ENCODE measurements at places on chromosomes 5 and 9.
A peak's percentile ranks its signal among the peaks of the same experiment; 100 is the strongest.

DNA sequence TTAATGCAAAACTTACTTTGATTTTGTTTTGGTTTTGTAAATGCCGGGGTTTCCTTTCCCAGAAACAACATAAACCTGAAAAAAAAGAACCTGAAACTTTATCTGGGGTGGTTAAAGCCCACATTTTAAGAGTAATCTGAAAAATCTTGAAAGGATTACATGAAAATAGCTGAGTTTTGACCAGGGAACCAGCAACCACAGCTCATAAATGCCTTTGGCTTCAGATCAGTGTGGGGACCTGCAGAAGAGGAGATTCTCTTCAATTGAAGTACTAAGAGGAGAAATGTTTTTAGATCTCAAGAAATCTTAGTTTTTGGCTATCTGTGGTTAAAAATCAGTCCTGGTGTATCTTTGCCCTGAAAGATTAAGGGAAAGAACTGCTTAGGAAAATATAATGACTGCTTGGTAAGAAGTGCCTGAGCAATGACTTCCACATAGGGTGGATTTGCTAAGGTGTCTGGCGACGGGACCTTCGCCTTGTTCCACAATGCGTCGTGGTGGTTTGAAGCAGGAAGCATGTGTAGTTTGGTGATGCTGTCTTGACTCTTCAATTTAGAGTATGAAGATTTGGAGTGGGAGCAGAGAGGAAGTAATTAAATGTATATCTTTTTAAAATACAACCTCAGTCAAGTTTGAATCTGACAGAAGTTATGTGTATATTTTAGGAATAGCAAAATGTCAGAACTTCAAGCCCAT lies 186.5 kb downstream of the MAN2A1 start:
- no peak for DNase-seq

GRCh38 chr5:55236800-55237199 lies 3.4 kb upstream of the CCNO start:
- DNase-seq = no peak

- DNase-seq = no peak
Measured at GRCh38 chr5:81246697-81247096, 13.6 kb downstream of the CKMT2 start.

- DNase-seq = no peak
Measured at GRCh38 chr9:90868555-90868954, 66.9 kb downstream of the SYK start.

DNA sequence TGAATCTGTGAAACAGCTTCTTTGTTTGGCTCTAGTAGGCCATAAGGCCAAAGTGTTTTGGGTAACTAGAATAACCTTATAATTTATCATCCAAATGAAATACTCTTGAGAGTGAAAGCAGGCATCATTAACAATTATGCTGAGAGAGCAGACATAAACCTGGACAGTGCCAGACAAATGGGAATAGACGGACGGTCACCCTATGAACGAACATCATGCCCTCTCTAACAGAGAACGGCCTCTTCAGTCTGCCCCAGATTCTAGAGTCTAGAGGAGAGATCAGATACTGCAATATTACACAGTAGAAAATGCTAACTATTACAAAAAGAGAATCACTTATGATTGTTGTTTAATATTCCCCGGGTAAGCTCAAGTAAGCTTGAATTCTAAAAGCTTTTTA lies 68.5 kb downstream of the APBA1 start:
- DNase-seq = no peak

DNA sequence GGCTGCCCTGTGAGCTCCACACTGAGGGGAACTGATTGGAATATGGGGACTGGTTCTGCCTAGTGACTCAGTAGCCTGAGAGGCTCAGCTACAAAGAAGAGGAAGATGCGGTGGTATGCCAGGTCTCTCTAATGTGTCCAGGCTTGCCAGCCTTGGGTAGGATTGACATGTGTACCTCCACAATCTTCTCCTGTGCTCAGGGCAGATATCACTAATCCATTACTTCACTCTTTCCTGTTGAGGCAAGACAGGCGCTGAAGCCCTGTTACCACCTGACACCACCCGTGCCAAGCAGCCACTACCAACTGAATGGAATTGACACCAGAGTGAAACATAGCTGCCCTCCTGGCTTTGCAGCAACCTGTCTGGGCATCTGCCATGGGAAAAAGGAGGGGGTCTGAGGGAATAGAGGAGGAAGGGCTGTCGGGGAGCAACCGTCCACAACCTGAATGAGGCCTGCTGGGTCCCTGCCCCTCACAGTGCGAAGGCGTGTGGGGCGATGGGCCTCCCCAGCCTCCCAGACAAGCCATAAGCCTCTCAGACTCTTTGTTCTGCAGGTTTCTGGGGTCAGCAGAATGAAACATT lies 114.7 kb upstream of the CXCL14 start:
- DNase-seq = no peak

DNA sequence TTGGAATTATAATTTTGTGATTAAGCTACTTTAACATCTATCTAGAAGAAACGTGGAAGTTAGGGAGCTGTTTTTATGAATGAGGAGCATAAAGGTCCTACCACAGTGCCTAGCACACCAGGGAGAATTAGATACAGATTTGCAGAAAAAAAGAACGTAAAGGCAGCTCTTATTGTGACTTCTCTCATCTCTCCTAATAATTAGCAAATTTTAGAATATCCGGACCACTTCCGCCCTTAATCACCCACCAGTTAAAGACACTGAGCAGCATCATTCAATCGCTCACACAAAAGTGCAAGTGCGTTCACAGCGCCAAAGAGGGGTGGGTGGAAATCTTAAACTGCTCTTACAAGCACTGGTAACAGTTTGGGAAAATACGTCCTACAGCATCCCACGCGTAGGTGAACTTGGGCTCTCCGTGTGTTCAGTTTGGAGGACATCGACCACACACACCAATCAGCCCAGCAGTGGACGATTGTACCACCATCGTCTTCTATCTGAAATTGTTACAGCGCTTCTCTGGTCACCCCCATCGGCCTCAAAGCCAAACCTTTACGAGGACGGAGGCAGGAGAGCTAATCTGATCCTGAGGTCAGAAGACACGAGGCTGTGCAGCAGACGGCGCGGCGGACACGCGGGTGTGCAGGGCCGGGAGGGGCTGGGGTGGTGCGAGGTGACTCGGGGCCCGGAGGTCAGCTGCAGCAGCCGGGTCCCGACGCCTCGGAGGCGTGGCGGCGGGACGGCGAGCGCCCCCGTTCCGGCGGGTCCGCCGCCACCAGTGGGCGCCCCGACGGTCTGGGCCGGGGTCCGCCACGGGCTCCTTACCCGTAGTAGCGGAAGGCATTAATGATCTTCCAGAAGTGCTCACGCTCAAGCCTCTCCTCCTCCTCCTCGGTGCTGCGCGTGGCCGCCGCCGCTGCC lies 646 bp downstream of the CARNMT1 start:
- DNase-seq = peak; percentile 25

- DNase-seq = no peak
Measured at GRCh38 chr9:18056993-18057369, 417.0 kb upstream of the ADAMTSL1 start.

GRCh38 chr5:139204196-139204595 lies 6.0 kb upstream of the SIL1 start:
- DNase-seq = no peak

DNA sequence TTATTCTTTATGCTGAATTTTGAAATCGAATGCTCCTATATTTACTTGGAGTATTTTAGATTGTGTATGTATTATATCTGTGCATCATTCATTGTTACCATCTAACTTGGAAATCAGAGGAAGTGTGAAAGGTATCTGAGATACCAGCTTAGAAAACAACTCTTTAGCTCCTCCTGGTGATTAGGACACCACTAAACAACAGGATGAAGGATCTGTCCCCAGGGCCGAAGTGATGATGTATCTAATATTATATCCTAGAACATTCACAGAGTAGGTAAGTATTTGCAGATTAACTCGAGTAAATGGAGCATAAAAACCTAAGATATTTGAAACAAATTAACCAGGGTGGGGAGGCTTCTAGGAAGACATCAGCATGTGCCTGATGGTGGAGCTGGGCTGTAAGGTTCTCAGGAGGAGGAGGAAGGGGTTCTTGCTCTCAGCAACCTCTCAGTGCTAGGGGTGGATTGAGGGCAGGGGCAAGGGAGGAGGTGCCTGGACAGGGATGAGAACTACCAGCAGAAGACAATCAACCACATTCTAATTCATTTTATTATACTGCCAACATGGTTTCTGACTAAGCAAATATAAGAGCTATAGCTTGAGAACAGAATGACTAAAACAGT lies 2.6 kb upstream of the NFIL3 start:
- peak; percentile 38 for DNase-seq

- DNase-seq = no peak
Measured at GRCh38 chr9:68507130-68507805, 33.4 kb downstream of the TMEM252 start.

GRCh38 chr5:32909207-32909606 lies 198.1 kb downstream of the NPR3 start:
- no peak for DNase-seq
